ENCODE measurements at places on chromosomes 5 and 9.

DNA sequence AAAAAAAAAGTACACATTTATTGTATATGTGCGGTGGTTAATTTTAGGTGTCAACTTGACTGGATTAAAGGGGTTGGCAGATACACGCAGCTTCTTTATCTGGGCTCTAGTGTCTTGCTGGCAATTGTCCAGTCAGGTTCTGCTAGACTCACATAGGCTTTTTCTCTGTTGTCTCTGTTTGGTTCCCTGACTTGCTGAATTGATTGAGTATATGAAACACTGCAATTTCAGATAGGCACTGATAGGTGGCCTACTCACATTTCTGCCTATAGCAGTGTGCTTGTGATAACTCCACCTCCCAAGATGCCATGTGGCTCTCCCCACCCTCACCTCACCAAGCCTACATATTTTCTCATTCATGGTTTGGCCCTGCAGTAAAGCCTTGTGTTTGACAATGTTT, 52.5 kb downstream of the AOPEP start:
- DNase-seq, result no peak

GRCh38 chr5:128328007-128328406, 210.0 kb downstream of the FBN2 start:
- DNase-seq, result no peak

DNA sequence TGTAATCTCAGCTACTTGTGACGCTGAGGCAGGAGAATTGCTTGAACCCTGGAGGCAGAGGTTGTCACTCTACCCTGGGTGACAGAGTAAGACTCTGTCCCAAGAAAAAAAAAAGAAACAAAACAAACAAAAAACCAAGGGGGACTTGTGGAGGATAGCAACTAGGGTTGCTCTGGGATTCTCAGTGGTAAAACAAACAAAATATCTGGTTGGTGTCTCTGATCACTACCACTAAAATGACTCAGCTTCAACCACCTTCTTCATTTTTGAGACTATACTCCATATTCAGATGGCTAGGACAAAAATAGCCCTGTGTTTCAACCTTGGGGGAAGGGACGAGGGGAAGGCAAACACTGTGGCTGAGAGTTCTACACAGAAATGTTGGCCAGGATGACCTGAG, 110.3 kb downstream of the ARRDC3 start:
- DNase-seq, result no peak

- DNase-seq, result no peak
Observed at GRCh38 chr5:151618907-151619306, 27.8 kb upstream of the FAT2 start.

- DNase-seq, result no peak
Observed at GRCh38 chr5:171840711-171841522, 55.3 kb downstream of the SMIM23 start.

Measured in T-helper 17 cell (primary cell).